ENCODE measurements at places on chromosomes 2 and 18.

GRCh38 chr2:8327371-8328100, 354.3 kb upstream of the ID2 start:
- no peak for DNase-seq

DNA sequence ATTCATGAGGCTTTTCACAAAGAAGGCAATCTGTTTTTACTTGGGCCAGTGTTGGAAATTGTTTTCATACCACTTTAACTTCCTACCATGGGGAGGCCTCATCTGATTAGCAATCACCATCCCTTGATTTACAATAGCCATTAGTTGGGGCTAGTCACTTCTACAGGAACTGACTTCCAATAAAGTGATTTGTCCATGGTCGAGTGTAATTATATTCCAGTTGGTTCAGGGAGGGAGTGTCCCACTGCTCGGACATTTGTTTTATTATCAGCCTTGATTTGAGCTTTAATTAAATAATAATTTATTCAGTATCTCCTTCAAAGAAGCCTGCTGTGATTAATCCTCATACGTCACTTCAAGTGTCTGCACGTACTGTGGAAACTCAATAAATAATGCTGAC, 233.9 kb upstream of the CNTNAP5 start:
- no peak for DNase-seq

- no peak for DNase-seq
Measured at GRCh38 chr2:4909346-4910009, 782.7 kb upstream of the SOX11 start.

DNA sequence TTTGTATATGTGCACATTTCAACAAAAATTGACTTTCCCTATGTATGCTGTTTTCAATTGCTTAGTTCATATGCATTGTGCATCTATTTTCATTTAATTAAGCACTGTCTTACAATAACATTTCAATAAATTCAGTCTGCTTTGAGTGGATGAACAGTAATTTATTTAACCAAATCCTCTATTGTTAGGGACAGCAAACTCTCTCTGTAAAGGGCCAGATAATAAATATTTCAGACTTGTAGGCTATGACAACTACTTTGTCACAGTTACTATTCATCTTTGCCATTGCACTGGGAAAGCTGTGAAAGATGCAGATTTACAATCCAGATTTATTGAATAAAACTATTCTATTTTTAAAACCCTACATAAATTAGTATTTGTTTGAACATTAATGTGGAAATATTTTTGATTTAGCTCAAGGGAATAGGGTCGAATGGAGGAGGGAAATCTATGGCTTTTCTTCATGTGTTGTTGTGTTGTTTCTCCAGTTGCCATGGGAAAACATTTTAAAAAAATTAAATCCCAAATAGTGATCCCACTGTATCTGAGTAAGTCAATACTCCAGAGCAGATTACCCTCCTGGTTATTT, 14.2 kb upstream of the RAB27B start:
- no peak for DNase-seq

GRCh38 chr18:61471942-61472341, 138.7 kb downstream of the CDH20 start:
- DNase-seq: no peak

DNA sequence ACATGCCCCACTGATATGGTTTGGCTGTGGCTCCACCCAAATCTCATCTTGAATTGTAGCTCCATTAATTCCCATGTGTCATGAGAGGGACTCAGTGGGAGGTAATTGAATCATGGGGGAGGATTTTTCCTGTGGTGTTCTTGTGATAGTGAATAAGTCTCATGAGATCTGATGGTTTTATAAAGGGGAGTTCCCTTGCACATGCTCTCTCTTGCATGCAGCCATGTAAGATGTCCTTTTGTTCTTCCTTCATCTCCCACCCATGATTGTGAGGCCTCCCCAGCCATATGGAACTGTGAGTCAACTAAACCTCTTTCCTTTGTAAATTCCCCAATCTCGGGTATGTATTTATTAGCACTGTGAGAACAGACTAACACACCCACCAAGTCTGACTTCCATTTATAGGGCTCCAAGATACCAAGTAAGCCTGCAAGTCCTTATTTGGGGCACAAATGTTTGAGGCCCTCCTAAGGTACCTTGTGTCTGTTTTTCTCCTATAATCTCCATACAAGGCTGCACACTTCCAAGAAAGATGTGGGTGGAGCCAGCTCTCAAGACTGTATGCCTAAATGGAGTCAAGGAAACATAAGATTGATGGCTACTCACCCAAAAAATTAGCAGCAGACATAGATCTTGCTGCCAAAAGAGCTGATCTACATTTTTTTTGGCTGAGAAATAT, 364.7 kb downstream of the TXNL1 start:
- no peak for DNase-seq

DNA sequence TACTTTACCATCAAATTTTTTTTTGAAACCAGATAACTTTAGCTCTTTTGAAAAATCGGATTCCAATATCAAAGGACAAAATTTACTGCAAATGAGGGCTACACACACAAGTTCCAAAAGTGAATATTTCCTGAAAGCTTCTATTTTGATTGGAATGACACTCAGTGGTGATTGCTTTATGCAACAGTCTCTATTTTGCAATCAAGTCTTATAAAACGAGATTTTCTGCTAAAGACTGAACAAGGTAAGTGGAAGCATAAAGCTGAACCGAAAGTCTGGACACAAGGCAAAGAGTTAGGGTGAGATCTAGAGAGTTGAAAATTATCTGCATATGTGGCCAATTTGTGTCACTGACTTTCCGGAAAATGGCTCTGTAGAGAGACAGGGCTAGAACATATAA, 145.0 kb upstream of the OSR1 start:
- no peak for DNase-seq

GRCh38 chr2:671787-672605, 5.2 kb downstream of the TMEM18 start:
- no peak for DNase-seq

- peak; percentile 98 for DNase-seq
Measured at GRCh38 chr2:203656522-203657287, 49.7 kb upstream of the CD28 start.

DNA sequence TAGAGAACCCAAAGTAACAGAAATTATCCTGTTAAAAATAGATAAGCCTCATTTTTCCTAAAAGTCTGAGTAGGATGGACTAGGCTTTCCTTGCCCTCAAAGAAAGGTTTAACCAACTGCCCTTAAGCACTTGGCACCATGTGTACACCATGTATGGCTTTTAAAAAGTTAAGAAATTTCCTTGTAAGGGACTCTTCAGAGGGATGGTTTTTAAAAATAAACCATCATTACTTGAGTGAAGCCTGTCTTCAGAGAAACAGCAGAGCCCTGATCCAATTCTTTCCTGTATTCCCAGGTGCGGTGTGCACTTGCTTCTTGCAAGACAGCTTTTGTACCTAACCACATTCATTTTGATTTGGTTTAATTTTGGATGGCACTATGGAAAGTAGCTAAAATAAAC, 1.1 kb upstream of the NEMP2 start:
- peak; percentile 32 for DNase-seq

- DNase-seq: no peak
Measured at GRCh38 chr2:191686729-191687128, 8.8 kb downstream of the NABP1 start.

- DNase-seq: no peak
Measured at GRCh38 chr2:70133491-70134322, 46.4 kb downstream of the PCBP1 start.

- DNase-seq: no peak
Measured at GRCh38 chr2:98028101-98028561, 32.4 kb upstream of the TMEM131 start.

DNA sequence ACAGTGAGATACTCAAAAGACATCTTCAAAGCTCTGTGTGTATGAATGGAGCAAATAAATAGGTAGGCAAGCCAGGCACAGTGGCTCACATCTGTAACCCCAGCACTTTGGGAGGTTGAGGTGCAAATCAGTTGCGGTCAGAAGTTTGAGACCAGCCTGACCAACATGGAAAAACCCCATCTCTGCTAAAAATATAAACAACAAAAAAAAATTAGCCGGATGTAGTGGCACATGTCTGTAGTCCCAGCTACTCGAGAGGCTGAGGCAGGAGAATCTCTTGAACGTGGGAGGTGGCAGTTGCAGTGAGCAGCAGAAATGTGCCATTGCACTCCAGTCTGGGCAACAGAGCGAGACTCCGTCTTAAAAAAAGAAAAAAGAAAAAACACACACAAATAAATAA, 945.1 kb upstream of the PIK3C3 start:
- no peak for DNase-seq

DNA sequence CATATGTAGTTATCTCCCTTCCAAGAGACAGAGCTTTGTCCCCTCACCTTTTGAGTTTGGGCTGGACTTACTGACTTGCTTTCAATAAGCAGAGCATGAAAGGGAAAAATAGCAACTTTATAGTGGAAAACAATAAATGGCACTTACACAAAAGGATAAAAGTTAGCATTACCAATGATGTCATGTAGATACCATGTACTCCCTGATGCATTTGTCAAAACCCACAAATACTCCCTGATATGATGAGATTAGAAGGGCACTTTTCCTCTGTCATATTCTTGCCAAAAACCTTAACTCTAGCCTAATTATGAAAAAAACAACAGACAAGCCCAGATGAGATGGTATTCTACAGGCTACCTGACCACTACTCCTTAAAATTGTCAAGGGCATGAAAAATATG, 16.0 kb downstream of the HIBCH start:
- no peak for DNase-seq

DNA sequence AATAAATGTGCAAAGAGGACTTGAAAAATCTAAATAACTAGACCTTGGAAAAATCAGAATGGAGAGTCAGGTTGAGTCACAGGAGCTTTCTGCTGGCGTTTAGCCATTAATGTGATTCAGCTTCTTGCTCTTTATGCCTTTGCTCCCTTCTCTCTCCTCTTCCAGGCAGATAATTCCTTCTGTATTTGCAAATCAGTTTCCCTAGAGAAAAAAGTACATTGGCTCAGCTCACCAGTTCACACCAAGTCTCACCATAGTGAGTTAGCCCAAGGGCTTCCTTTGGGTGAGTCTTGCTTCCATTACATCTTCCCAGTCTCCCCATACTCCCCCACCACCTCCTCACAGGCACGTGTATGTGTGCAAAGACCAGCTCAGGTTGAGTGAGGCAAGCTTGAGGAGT, 73.6 kb downstream of the CYBRD1 start:
- no peak for DNase-seq

GRCh38 chr2:88011011-88011410, 5.3 kb downstream of the RNU2-63P start:
- DNase-seq: no peak
